ENCODE measurements at places on chromosomes 4 and X. TPM values are rescaled to one million over a fixed set of nuclear protein-coding genes. Genes with fewer than 3 reads are reported as not detected.

WDR19 gene
- 26.1 TPM for total RNA-seq

ARHGAP10 gene
- total RNA-seq = 43.4 TPM

C4orf51 gene
- not detected for total RNA-seq

ZBTB33 gene
- total RNA-seq = 9.9 TPM

Data from mesenteric fat pad (tissue), 1 donor.